SK-N-MC (cell line): ENCODE measurements at places on chromosomes 16 and 17.

- DNase-seq: no peak
Measured at GRCh38 chr16:48511071-48511540, 98.9 kb downstream of the N4BP1 start.

DNA sequence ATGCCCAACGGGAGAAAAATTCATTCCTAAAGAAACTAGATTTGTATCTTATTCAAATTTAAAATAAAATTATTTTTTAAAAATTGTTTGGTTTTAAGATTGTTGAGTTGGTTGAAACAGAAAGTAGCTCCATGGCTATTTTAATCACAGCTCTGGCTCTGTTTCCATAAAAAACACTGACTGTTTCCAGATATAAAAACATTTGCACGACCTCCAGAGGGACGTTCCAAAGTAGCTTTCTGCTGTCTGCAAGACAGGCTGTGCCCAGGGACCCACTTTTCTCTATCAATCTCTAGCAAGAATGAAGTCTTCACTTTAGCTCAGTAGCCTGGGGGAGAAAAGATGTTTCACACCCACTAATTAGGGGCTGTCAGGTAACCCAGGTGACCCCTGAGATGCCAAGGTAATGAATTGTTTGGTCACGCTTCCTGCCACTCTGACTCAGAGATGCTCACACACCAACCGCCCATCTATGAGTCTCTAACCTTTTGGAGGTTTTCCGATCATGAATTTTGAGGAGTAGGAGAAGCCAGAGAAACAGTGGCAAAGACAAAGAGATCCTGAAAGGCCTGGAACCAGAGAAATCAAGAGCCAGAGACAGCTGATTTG, 220.1 kb upstream of the SOX9 start:
- DNase-seq: no peak

- DNase-seq: no peak
Measured at GRCh38 chr16:20072874-20073202, 852 bp downstream of the GPR139 start.

DNA sequence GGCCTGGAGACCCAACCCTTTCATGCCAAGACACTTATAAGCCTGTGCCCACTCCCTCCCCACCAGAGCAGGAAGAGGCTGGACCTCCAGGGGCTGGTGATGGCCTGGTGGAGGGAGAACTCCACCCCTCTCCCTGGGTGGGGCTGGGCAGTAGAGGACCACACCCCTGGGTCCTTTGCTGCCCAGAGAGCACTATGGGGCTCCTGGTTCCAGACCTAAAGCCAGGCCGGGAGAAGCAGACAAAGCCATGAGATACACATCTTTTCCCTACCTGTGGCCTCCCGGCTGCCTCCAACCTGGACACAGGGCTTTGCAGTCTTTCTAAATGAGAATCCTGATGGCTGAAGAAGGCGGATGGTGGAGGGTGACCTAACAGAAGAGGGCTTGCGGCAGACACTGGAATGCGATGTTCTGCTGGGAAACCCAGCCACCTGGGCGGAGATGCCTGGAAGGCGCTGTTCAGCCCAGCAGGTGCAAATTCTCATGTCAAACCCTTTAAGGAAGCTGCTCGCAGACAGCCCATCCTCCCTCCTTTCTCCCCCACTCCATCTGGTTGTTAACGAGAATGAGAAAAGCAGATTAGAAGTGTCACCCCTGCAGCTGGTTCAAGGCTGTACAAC, 43.9 kb upstream of the KIFC3 start:
- no peak for DNase-seq

- no peak for DNase-seq
Measured at GRCh38 chr17:70074956-70075355, at the start of gene KCNJ16. Gene KCNJ16 (plus strand): TSS chr17:70075225. CDS start chr17:70132088, 56,863 bp downstream.

- no peak for DNase-seq
Measured at GRCh38 chr16:75104836-75105235, 11.7 kb downstream of the LDHD start.

GRCh38 chr17:21161498-21162393, 35.0 kb downstream of the DHRS7B start:
- no peak for DNase-seq

- DNase-seq: no peak
Measured at GRCh38 chr16:47592232-47592631, 131.1 kb downstream of the PHKB start.

- DNase-seq: no peak
Measured at GRCh38 chr16:57828272-57829161, 26.2 kb upstream of the KIFC3 start.

GRCh38 chr17:4098521-4099209, 44.2 kb downstream of the ZZEF1 start:
- no peak for DNase-seq

GRCh38 chr16:21071741-21072140, 78.9 kb downstream of the DNAH3 start:
- DNase-seq: no peak

GRCh38 chr17:80930335-80931279, 61.0 kb upstream of the CHMP6 start:
- no peak for DNase-seq

- DNase-seq: no peak
Measured at GRCh38 chr16:84842516-84843148, 22.8 kb downstream of the CRISPLD2 start.

DNA sequence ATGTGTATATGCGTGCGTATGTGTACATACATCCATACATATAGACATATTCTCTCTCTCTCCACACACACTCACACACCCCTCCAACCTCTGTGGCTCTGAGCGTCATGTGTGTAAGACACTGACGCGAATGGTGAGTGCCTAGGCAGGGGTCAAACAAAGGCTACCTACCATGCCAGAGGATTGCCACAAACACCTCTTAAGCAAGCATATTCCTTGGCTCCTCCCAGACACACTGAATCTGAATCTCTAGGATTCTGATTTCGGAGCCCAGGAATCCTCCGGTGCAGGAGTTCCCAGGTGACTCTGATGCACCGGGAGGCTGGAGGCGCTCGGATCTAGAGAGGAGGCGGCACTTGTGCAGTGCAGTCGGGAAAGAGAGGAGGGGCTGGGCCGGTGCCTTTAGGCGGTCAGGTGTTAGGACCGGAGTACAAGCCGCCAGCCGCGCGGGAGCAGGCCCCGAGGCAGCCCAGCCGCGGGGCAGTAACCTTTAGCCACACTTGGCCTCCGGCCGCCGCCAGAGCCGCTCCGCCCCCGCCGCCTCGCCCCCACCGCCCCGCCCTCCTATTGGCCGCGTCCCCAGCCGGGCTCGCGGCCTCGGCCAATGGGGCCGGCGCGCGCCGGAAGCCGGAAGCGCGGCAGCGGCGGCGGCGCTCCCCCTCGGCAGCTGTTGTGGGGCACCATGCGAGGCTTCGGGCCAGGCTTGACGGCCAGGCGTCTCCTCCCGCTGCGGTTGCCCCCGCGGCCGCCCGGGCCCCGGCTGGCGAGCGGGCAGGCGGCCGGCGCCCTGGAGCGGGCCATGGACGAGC, at the start of gene MLYCD:
TSS of gene MLYCD (plus strand) at position 653 of the 809 bp plus-strand sequence. CDS start at position 683, 30 bp downstream.
- no peak for DNase-seq

- DNase-seq: no peak
Measured at GRCh38 chr16:9415545-9415944, 324.1 kb downstream of the HAPSTR1 start.

DNA sequence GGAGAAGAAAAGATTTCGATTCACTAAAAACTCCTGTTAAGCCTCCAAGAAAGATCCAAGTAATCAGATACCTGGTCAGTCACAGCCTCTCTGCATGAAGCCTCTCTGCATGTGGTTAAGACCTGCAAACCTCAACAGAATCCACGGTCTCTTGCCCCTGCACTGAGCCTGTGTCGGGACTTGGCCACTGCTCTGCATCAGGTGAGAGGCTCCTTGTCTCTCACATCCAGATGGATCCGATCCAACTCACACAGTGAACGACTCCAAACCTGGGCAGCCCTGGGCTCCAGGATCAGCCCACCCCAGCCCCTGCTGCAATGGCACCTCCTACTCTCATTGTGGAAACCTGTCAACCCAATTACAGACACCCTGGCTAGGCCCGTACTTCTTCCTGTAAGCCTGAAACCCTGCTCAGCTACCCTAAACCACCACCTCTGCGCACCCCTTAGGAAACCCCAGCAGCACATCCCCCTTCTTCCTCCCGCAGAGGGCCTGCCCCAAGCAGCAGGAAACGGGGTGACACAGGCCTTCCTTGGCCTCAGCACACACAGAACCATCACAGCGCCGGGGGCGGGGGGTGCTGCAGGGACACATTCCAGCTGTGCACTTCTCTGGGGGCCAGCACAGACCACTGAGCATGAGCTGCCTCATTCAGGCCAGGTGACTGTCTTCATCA, 129.5 kb downstream of the ANKRD11 start:
- DNase-seq: no peak

DNA sequence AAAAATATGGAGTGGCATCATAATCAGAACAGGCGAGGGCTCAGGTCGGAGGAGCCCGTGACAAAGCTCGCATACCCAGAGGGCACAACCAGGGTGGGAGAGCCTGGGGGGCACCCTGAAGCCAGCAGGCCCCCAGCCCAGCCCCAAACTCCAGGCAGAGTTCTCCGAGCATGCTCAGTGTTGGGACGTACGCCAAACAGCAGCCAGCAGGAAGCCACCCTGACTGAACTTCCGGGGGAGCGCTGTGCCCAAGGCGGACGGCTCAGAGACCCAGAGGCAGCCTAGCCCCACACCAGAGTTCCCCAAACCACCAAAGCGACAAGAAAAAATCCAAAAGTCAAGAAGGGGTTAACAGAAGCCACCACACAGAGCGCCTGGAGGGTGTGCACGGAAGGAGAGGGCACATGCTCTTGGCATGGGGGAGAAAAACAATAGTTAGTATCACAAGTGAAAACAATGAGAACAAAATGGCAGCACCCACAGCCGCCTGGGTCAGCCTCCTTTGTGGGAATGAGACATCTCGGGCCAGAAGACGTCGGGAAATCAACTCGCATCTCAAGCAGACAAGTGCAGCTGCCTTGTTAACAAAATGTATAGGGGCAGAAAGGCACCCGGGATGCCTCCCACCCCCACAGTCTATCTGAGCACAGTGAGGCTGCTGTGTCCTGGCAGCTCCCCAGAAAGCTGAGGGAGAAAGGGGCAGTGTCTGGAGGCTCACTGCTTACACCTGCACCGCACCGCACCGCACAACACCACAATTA, 11.9 kb downstream of the EXOC7 start:
- DNase-seq: no peak

DNA sequence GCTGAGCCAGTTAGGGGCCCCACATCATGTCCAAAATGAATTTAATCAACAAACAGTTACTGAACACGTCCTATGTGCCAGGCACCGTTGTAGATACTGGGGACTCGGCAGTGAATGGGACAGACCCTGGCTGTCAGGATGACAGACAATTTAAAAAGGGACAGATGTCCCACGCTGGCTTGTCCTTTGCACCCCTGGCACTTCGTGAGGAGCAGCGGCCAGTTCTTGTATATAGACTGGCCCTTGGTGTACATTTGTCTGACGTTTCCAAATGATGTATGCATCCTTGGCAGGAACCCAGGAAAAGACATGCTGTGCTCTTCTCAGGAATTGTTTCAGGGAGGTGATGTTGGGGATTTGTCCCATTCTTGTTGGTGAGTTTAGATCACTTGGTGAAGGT, 21.1 kb downstream of the IL4R start:
- DNase-seq: no peak

DNA sequence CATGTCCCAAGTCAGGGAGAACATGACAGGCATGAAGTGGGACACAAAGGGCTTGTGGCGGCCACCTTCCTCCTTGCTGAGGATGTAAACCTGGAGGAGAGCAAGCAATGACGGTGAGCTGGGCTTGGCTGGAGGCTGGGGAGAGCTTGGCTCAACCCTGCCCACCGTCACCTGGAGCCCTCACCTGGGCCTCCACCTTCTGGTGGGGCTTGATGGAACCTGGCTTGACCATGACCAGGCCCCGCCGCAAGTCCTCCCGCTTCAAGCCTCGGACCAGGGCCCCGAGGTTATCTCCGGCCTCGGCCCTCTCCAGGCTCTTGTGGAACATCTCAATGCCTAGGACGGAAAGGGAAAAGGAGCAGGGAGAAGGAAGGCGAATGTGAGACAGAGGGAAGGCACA, 2.4 kb downstream of the TUFM start:
- no peak for DNase-seq

DNA sequence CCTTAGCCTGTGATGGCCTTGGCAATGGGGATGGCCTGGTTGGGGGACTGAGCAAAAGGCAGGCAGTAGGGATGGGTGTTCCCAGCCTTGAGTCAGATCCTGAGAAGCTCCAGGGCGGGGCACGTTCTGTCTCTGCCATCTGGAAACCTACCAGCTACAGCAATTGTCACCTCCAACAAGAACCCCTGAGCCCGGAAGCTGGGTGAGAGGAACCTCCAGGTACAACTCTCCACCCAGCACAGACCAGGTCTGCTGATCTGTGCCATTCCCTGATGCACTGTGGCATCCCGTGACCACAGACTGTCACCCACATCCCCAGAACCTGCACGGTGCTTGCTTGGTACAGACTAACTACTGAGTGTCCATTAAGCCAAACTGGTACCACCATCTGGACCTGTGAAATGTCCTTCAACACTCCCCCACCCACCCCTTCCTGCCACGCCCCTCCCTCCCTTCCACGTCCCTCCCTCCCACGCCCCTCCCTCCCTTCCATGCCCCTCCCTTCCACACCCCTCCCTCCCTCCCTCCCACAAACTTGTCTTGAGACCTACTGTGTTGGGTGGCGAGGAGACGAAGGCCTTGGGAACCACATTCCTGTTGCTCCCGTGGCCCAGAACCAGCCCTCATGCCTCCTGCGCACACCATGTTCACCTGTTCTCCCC, 16.6 kb downstream of the MYO15B start:
- no peak for DNase-seq

- DNase-seq: no peak
Measured at GRCh38 chr16:57264950-57265371, 19.5 kb downstream of the PLLP start.

DNA sequence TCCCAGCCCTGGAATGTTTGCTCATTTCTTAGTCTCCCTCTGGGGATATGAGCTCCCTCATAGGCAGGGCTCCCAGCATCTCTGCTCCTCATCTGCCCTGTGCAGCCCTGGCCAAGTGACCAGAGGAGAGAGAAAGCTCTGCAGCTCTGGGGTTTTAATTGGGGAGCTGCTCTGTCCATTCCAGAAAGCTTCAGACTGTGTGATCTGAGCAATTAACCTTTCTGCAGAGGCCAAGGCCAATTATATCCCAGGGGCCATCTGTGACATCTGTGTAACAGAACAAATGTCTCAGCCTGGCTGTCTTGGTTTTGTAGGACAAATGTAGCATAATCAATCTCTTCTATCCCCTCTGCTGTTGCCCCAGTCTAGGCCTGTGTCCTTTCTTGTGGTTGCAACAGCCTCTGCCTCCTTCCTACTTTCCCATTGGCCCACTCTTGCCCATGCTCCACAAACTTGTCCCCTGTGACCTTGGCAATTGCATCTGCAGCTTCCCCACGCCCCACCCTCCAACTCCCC, 156.0 kb downstream of the GSG1L start:
- DNase-seq: no peak

- no peak for DNase-seq
Measured at GRCh38 chr17:45729294-45729907, 54.7 kb upstream of the CRHR1 start.

- DNase-seq: no peak
Measured at GRCh38 chr16:77234611-77235010, 35.4 kb downstream of the SYCE1L start.

DNA sequence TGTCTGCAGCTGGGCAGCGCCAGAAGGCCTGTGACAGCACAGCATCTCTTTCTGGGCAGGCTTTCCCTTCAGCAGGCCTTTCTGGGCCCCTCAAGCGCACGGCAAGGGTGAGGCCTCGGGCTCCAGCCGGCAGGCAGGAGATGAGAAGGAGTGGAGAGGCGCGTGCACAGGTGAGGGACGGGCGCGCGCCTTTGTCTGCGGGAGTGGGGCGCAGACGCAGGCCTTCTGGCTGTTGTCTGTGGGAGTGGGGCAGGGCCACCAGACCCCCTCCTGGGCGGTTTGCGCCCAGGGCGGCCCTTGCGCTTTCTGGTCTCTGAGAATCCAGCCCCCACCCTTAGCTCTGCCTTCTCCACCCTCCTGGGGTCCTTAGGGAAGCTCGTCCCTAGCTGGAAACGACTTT, 6.5 kb downstream of the ZNF205 start:
- DNase-seq: no peak
